Smooth muscle cell of bladder (primary cell): ENCODE measurements at places on chromosomes 4 and X. TPM values are rescaled to one million over a fixed set of nuclear protein-coding genes. Genes with fewer than 3 reads are reported as not detected.

Gene CFI
- 1.8 and 6.9 TPM in 2 replicates for total RNA-seq

Gene CHST7
- total RNA-seq: 9.3 and 11.4 TPM in 2 replicates

Gene IDS
- total RNA-seq: 30.4 and 41.2 TPM in 2 replicates

Gene RHOXF1
- not detected in 2 replicates for total RNA-seq

Gene GAGE12E
- not detected in 2 replicates for total RNA-seq

Gene IL21
- not detected in 2 replicates for total RNA-seq

Gene ATP10D
- total RNA-seq: 21.3 and 29.5 TPM in 2 replicates

Gene EPHA5
- 7.1 and 19.0 TPM in 2 replicates for total RNA-seq

Gene BTK
- total RNA-seq: not detected in 2 replicates

Gene XAGE2
- total RNA-seq: not detected in 2 replicates

Gene CAPN6
- not detected in 2 replicates for total RNA-seq

Gene NEXMIF
- under 0.01 and 0.09 TPM in 2 replicates for total RNA-seq

Gene SLITRK4
- under 0.01 and 0.46 TPM in 2 replicates for total RNA-seq

Gene SASH3
- not detected in 2 replicates for total RNA-seq

Gene FAM9B
- total RNA-seq: not detected in 2 replicates

Gene TMEM144
- 8.1 and 9.2 TPM in 2 replicates for total RNA-seq

Gene HSFX4
- not detected in 2 replicates for total RNA-seq

Gene CLCN4
- 2.5 and 2.7 TPM in 2 replicates for total RNA-seq

Gene GAGE1
- under 0.01 TPM in 1 of 2 replicates, not detected in the other for total RNA-seq

Gene ADAM29
- total RNA-seq: under 0.01 TPM in 1 of 2 replicates, not detected in the other

Gene NR0B1
- 0.18 TPM in 1 of 2 replicates, not detected in the other for total RNA-seq

Gene RIBC1
- 0.71 and 0.74 TPM in 2 replicates for total RNA-seq

Gene KLHL4
- total RNA-seq: 0.43 and 0.83 TPM in 2 replicates

Gene GRIA2
- total RNA-seq: not detected in 2 replicates

Gene MAML3
- total RNA-seq: 0.28 and 0.37 TPM in 2 replicates

Gene NIPAL1
- under 0.01 TPM in 2 replicates for total RNA-seq

Gene CITED1
- total RNA-seq: not detected in 2 replicates

Gene MCUB
- 15.0 and 15.6 TPM in 2 replicates for total RNA-seq

Gene RAB33A
- 2.4 and 6.0 TPM in 2 replicates for total RNA-seq

Gene ZMAT1
- total RNA-seq: under 0.01 and 0.09 TPM in 2 replicates

Gene NPY1R
- total RNA-seq: under 0.01 and 0.14 TPM in 2 replicates

Gene ARMCX2
- total RNA-seq: 76.7 and 109 TPM in 2 replicates

Gene NUP62CL
- 0.14 TPM in 1 of 2 replicates, not detected in the other for total RNA-seq

Gene UBE2K
- 8.7 and 13.9 TPM in 2 replicates for total RNA-seq

Gene CXCL11
- total RNA-seq: 0.14 TPM in 1 of 2 replicates, not detected in the other

Gene CLNK
- total RNA-seq: not detected in 2 replicates

Gene NLGN3
- total RNA-seq: under 0.01 and 0.18 TPM in 2 replicates

Gene SYN1
- 0.18 and 0.71 TPM in 2 replicates for total RNA-seq

Gene CABS1
- total RNA-seq: not detected in 2 replicates
